ENCODE measurements at places on chromosomes 7 and 10.

- DNase-seq = no peak
Observed at GRCh38 chr10:7649673-7650300, 17.0 kb downstream of the ITIH5 start.

- DNase-seq = no peak
Observed at GRCh38 chr7:158607563-158607962, 19.9 kb upstream of the PTPRN2 start.

DNA sequence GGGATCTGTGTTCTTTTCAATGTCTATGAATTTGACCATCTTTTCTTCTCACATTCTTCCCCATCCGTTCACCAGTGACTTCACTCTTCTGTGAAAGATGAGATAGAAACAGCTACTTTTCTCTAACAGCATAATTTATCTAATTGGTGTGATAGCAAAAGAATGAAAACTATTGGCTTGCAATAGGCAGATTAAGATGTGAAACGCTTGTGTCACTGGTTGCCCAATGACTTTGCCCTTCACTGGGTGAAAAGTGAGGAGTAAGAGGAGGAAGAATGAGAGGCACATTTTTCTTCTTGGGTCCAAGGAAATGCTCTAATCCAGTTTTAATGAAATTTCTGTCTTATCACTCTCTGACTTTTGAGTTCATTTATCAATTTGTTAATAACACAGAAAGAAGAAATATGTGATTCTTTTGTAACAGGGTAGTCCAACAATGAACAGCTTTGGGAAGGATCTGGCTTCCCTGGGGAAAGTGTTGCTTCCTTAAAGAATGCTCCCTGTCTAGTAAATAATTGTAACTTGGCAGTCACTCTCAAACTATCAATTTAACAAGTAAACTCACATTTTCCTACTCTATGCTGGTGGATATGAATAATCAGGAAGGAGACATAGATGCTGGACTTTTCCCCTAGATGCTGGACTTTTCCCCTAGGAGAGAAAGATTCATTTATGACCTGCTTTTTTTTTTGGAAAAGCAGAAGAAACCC, 35.1 kb downstream of the BET1 start:
- DNase-seq = no peak

- no peak for DNase-seq
Observed at GRCh38 chr10:110337906-110338305, 33.2 kb upstream of the SMNDC1 start.

GRCh38 chr7:36777855-36778254, 53.6 kb upstream of the AOAH start:
- no peak for DNase-seq

DNA sequence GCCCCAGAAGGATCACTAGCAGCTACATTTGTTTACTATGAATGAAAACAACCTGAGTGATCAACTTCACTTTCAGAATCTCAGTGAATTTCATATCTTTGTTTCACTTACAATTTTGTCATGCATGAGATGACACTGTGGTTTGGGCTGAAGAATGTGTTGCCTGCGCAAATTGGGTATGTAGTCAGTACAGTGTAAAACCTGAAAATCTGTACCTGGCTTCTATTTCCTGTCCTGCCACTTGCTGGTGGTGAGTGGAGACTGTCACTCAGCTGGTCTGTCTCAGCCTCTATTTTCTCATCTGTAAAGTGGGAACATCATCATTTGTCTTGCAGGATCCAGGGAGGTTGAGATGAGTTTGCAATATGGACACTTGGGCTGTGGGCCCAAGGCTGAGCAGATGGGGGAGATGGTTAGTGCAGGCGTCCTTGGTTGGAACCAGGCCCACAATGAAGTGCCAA, 118.0 kb downstream of the WDFY4 start:
- DNase-seq = no peak
